ENCODE measurements at places on chromosomes 5 and 9.

DNA sequence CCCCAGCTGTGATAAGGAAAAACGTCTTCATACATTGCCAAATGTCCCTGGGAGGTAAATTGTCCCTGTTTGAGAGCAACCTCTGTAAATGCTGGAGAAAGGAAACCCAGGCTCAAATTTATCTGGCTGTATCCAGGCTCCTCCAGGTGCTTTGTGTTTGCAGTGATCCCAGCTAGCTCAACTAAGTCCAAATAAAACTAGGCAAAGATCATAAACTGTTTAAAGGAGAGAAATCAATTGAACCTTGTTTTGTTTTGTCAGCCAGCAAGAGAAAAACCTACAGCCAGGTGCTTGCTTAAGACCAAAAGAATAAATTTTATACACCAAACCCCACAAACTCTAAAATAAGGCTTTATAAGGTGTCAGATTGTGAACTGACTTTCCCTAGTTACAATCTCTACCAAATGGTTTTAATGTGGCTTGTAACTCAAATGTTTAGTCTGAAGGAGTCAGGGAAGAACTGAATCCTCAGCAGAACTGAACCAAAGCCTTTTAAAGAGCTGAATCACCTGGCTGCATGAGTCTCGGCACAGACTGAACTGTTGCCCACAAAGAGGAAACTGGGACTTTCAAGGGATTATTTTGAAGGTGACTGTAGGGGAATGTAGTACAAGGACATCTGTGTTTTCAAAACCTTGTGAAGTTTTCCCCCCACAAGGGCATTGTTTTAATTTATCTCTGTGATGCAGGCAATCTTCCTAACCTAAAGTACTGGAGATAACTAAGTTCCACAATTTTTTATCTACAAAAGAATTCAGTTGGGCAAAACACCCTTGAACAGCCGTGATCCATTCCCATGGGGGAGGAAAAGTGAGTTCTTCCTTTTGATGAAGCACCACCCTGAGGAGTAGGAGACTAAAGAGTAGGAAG is 201.7 kb upstream of the TARS1 start:
- DNase-seq, result no peak

DNA sequence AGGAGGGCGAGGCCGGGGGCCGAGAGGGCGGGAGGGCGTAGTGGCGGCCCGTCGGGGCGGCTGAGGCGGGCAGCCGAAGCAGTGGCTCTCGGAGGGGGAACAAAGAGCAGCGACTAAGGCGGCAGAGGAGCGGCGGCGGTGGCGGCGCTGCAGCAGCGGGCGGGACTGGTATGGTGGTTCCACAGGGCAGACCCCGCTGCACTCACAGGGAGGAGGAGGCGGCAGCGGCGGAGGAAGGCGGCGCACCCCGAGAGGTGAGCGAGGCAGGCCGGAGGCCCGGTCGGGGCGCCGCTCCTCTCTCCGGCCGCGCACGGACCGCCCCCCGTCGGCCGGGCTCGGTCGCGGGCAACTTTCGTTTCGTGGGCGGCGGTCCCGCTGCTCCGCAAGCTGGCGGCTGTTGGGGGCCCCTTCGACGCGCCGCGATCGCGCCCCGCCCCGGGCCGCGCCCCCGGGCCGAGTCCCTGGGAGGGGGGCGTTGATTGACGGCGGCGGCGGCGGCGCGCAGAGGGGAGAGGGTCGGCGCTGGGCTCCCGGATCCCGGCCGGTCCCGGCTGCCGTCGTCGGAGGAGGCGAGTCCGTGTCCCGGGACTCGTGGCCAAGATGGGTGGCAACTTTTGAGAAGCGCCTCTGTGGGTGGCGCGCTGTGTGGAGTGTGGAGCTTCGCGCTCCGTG is 467 bp downstream of the CNOT6 start:
- no peak for DNase-seq

- DNase-seq, result no peak
Observed at GRCh38 chr9:79641070-79641469, 69.3 kb downstream of the TLE4 start.

DNA sequence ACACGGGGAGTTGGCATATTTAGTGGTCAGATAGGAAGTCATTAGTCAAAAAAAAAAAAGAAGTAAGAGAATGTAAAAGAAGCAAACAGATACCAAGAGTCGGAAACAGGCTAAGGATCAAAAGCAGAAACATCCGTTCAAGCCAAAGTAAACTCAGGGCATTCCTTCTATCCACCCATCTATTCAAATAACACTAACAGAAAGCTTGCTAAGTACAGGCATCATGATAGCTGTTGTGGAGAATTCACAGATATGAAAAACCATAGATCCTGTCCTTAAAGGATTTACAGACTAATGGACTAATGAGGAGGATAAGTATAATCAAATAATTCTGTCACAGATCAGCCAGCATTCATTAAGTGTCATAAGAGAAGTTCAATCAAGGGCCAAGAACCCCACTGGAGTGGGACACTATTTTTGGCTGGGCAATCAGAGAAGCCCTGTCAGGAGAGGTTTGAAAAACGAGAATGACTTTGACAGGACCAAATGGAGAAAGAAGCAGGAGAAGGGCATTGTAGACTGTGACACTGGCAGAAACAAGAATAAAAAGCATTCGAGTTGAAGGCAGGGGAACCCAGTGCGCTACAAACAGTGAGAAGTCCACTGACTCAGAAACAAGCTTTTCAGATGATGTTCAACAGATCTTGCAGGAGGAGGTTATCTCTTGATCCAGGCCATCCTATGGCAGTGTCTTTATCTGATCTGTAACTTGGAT is 154.2 kb upstream of the TSLP start:
- DNase-seq, result no peak

- no peak for DNase-seq
Observed at GRCh38 chr9:70569070-70569772, 154.8 kb upstream of the KLF9 start.

DNA sequence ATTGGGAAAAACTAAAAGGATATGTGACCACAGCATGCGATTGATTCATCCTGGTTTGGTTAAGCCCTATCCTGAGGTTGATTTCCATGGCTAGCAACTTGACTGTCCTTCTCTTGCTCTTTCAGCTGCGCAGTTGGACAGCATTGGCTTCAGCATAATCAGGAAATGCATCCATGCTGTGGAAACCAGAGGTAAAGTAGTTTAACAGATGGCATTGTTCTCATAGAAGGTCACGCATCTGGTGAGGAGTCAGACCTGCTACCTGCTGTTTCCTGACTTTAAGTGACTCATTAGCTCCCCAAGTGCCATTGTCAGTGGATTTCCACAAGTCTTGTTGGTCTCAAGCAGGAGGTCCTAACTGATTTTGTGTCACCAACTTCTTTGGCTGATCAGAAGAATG is 266.9 kb downstream of the ARHGAP26 start:
- no peak for DNase-seq

- DNase-seq, result no peak
Observed at GRCh38 chr9:125690679-125691078, 16.3 kb downstream of the MAPKAP1 start.

DNA sequence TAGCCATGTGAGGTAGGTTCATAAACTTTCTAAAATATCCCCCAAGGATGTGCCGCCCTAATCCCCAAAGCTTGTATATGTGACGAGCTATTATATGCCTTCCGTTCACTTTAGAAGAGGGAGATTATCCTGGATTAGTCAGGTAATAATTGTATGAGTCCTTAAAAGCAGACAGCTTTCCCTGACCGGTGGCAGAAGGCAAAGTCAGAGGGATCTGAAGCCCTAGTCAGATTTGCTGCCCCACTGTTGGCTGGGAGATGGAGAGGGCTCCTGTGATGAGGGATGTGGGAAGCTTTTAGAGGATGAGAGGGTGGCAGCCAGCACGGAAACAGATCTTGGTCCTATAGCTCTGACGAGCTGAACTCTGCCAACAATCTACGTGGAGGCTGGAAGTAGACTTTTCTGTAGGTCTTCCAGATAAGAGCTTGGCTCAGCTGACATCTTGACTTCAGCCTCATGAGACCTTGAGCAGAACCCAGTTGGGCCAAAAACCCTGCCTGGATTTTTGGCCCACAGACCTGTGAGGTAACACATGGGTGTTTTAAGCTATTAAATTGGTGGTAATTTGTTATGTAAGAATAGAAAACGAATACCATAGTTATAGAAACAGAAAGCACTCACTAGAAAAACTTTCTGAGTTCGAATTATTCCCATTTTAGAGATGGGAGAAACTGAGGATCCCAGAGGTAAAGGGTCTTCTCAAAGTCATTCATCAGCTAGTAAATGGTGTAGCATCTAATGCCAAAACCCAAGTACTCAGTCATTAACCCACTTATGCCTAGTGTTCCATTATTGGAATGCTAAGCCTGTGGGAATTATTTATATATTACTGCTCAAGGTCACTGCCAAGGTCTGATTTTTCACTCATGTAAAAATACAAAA is 48.9 kb downstream of the SH3PXD2B start:
- DNase-seq, result peak; percentile 58

DNA sequence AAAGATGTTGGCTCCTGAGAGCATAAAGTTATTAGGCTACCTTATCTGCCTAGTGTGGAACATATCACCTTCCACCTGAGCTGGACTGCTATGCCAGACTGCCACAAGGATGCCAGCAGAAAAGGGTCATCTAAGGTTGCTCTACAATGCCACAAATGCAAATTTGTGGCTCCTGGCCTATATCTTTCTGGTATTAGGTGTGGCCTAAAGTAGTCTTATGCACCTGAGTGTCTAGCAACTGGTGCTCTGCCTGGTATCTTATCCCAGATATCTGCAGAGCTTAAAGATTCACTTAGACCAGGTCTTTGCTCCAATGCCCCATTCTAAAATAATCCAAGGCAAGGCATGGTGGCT is 34.7 kb downstream of the DTWD2 start:
- no peak for DNase-seq

DNA sequence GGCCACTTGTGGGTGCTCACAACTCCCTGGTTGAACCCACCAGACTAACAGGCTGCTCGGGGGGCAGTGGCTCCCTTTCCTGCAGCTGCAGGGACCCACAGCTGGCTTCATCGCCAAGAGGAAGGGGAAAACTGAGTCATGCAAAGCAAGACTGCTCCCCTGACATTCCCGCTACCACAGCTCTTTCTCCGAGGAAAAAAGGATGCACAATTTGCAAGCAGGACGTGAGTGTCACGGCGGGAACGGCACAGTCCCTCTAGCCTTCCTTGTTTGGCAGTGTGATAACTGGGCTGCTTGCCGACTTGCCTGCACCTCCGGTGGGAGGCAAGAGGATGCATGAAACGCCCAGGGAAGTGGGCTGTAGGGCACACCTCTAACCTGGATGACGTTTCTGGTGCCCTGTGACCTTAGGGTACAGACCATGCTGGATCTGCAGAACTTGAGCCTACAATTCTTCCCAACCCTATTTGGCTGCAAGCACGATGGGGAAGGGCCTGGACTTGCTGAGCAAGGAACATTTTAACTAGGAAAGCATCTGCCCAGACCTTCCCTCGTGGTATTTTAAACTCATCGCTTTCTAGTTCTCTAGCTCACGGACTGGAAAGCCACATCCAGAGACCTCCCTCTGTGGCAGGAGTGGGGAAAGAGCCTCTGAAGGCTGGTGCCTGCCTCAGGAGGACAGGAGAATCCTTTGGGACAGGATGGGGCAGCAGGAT is 7.8 kb downstream of the SH3PXD2B start:
- no peak for DNase-seq

DNA sequence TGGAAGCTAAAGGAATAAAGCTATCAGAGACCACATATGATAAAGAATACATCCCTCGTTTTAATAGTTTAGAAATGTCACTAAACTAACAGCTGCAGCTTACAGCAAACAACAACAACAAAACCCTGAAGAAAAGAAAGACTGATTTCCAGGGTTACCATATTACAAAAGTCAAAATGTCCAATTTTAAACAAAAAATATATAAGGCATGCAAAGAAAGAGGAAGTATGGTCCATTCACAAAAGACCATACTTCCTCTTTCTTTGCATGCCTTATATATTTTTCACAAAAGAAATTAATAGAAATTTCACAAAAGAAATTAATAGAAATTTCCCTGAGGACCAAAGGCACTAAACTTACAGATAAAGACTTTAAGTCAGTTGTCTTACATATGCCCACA is 354.2 kb downstream of the ARL15 start:
- DNase-seq, result no peak

DNA sequence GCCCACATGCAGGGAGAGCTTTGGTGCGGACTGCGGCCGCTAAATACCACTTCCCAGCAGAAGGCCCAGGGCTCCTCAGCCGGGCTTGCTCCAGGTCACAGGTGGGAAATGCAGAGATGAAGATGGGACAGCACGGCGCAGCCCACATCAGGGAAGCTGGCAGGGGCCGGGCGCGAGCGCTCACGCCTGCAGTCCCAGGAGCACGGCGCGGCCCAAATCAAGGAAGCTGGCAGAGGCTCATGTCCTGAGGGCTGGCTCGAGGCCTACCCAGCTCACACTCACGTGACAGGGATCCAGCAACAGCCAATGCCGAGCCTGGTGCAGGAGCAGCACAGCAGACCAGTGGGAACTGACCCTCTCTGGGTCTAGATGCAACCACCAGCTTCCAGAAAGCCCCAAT is 16.3 kb downstream of the LPCAT1 start:
- DNase-seq, result no peak

DNA sequence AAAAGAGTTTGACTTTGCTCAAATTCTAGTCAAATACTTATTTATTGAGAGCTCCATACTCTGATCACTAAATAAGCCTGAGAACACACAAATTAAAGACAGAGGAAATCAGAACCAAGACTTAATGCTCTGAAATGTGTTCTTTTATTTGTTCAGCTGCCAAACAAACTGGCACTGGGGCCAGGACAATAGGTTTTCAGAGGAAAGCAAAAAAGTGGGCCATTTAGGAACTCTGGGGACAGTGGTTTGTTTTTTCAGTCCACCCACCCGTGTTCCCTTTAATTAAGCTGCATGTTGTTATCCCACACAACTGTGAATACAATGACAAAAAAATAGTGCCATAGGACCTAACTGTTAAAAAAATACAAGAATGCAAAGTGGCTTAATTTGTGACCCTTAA is 95.4 kb upstream of the RETREG1 start:
- DNase-seq, result no peak

DNA sequence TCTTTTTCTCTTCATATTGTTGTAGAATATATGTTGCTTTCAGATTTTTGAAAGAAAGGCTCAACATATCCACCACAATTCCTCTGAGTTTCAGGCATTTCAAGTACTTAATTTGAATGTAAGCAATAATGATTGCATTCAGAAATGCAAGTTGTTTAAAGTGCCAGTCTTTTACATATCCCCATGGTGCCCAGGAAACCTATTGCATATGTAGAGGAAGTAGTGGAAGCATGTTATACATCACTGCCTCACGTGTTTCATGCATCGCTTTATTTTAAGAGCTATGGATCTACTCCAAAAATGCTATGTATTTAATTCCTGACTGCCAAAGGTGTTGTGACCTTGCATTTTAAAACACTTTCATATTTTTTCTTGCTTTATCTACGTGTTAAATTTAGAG is 28.1 kb downstream of the CPEB4 start:
- no peak for DNase-seq

DNA sequence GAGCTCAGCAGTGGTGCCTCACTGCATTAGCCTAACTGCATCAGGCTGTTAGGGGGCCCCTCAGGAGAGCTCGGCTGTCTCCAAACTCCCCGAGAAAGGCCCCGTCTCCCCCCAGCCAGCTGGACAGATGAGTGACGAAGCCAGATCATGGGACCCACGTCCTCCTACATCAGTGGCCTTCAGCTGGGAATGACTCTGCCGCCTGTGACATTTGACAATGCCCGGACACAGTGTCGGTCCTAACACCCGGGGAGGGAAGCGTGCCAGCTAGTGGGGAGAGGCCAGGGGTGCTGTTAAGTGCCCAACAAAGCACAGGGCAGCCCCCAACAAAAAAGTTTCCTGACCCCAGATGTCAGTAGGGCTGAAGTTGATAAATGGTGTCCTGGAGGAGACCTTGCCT is 375.2 kb upstream of the IRX2 start:
- DNase-seq, result no peak

- no peak for DNase-seq
Observed at GRCh38 chr5:103674739-103675138, 112.2 kb upstream of the NUDT12 start.

- DNase-seq, result no peak
Observed at GRCh38 chr9:15420796-15421195, 1.9 kb upstream of the SNAPC3 start.
